ENCODE measurements at places on chromosomes 4 and X.

GRCh38 chr4:26874110-26874509 is 13.5 kb downstream of the STIM2 start:
- DNase-seq, result no peak

GRCh38 chrX:136620780-136621179 is 27.2 kb upstream of the CD40LG start:
- no peak for DNase-seq

DNA sequence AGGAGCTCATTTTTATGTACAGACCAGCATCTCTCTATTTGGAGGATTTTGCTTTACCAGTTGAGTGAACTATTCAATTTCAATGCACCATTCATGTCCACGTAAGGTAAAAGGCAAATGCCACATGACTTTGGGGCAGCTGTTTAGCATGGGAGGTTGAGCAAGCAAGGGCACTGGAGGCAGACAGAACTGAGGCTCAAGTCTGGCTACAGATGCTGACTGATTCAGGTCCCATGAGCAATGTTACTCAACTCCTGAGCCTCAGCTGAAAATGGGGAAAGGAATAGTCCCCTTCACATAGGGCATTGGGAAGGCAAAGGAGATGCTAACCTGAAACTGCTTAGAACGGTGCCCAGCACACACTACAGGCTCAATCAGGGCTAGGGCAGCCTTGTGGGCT is 93.0 kb upstream of the MTM1 start:
- DNase-seq, result peak; percentile 58

DNA sequence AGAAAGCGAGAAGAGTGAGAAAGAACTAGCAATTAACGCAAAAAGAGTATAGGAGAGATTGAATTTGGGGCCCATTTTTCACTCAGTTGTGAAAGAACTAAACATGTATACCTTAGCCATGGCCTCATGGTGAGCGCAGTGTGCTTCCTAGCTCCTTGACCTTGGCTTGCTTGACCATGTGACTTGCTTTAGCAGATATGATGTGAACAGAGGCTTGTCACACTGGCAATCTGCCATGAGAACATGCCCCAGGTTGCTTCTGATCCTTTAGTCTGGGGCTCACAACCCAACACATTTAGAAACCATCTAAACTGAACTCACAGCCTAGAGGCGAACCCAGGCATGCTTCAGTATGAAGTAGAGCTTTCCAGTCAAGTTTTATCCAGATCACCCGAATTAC is 260.1 kb upstream of the FTHL17 start:
- DNase-seq, result no peak

DNA sequence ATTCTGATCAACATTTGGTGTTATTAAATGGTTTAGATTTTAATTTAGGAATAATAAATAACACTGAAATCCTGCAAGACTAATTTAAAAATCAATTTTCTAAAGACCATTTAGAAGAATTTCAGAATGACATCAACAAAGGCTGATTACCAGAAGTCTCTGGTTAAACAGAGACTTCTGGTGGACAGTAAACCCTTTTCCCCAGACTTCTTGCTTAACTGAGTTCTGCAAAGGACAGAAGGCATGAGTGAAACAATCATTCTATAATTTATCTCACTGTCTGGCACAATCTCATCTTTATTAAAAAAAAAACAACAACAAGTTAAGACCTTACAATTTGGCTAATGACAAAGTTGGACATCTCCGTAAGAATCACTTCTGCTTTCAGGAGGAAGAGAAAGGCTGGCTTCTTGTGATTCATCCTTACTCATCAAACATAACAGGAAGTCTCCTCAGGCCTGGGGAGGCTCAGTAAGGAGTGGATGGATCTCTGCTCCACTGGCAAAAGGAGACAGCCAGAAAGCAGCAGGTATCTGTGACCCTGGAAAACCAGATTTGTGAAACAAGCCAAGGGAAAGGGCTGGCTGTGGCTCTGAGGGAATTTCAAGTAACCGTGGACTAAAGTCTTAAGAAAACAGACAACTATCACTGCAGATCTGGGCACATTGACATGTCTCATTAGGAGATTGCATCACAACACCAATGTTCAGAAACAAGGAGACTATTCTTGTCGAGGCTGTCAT is 908 bp upstream of the TLR6 start:
- peak; percentile 97 for DNase-seq
